ENCODE measurements at places on chromosomes 12 and 14.

DNA sequence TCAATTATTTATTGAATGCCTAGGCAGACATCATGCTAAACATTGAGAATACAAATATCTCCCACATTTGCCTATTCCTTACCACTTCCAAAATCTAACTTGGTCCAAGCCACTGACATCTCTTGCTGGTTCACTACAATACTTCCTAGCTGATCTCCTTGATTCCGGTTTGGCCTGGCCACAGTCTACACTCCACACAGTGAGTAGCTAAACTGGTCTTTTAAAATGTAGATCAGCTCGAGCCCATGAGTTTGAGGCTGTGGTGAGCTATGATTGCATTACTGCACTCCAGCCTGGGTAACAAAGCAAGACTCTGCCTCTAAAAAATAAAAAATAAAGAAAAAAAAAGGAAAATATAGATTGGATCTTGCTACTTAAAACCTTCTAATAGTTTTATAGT, 7.6 kb upstream of the ATP5MC2 start:
- DNase-seq = no peak

DNA sequence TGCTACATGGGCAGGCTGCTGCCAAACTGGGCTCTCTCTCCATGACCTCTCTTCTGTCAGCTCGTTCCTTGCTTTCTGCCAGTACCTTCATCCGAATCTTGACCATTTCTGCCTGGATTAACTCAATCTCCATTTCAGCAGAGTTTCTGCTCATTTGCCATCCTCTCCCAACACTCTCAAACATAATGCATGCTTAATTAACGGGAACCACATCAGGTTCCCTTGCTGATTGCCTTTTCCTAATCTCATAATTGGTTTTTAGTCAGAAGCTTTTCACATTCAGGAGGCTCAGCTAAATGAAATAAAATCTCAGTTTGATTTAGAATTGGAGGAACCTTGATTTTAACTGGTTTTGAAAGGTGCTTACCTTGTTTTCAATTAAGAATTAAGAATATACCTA, 127.3 kb downstream of the SLC5A8 start:
- no peak for DNase-seq

DNA sequence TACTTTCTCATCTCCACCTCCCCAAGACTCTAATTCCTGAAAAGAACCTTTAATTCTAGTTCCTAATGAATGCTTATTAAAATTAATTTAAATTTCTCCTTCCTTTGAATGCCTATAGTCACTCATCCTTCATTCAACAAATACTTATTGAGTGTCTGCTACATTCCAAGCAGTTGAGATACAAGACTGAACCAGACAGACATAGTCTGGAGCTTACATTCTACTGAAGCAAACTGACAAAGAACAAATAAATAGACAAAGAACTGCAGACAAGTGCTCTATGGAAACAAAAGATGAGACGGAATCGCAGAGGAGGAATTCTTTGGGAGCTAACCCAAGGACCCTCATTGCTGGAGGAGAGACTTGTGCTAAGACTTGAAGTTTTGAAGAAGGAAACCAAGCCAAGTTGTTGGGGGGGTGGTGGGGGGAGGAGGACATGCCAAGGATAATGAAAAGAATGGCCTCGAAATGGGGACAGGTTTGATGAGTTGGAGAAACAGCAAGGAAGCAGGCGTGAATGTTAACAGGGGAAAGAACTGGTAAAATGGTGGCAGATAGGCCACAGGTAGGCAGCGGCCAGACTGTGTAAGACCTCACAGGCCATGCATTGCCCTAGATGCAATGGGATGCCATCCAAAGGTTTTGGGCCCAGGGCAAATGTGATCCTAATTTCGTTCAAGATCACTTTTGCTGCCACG, 9.7 kb upstream of the TDG start:
- DNase-seq = peak; percentile 40

DNA sequence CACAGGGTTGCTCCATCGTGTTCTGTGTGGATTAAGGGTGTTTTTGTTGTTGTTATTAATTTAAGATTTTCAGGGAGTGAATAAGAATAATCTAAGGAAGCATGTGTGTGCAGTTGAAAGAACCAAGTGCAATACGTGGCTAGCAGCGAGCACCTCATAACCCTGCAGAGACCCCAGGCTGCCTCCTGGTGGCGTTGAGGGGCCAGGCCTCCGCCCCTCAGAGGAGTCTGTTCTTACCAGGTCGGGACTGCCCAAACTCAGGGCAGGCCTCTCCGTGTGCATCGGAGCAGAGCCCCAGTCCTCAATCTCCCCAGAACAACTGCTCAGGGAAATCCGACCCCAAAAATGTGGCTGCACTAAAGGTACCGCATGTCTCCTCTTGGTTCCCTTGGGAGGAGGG, 36.8 kb downstream of the IL31 start:
- no peak for DNase-seq

- DNase-seq = no peak
Observed at GRCh38 chr12:74988156-74988555, 221.5 kb downstream of the KCNC2 start.

- no peak for DNase-seq
Observed at GRCh38 chr12:12069821-12070548, 754 bp upstream of the BCL2L14 start.

- DNase-seq = no peak
Observed at GRCh38 chr12:58651850-58652249, 268.5 kb downstream of the LRIG3 start.

DNA sequence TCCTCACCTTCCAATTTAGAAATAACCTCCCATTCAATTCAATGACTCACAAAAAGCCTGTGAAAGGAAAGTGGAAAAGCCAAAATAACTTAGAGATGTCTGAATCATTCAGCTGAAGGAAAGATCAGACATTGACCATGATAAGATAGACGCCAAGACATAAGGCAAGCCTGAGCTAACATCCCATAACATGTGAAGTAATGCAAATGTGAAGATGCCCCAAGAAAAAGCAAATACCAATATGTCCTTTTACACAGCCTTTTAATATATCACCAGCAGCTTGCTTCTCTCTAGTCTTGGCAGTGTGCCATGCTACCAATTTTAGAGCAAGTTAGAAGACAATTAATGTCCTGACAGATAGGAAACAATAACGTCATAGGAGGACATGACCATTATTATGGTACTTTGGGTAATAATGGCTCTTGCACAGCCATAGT, 2.4 kb upstream of the NUMB start:
- peak; percentile 91 for DNase-seq

GRCh38 chr14:77372304-77372841, 4.5 kb downstream of the TMED8 start:
- DNase-seq = peak; percentile 46

- DNase-seq = no peak
Observed at GRCh38 chr12:124738636-124739467, 124.8 kb downstream of the SCARB1 start.

GRCh38 chr12:84594157-84594556, 318.4 kb downstream of the SLC6A15 start:
- no peak for DNase-seq

GRCh38 chr12:129873111-129873832, 30.6 kb downstream of the TMEM132D start:
- no peak for DNase-seq

DNA sequence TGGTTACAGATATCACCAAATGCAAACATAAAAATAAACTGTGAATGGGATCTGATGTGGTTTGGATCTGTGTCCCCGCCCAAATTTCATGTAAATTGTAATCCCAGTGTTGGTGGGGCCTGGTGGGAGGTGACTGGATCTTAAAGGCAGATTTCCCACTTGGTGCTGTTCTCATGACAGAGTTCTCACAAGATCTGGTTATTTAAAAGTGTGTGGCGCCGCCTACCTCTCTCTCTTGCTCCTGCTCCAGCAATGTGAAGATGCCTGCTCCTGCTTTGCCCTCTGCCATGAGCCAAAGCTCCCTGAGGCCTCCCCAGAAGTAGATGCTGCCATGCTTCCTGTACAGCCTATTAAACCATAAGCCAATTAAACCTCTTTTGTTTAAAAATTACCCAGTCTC, 47.8 kb downstream of the SLC25A21 start:
- DNase-seq = no peak

GRCh38 chr12:40117818-40118217, 11.9 kb upstream of the SLC2A13 start:
- DNase-seq = no peak

DNA sequence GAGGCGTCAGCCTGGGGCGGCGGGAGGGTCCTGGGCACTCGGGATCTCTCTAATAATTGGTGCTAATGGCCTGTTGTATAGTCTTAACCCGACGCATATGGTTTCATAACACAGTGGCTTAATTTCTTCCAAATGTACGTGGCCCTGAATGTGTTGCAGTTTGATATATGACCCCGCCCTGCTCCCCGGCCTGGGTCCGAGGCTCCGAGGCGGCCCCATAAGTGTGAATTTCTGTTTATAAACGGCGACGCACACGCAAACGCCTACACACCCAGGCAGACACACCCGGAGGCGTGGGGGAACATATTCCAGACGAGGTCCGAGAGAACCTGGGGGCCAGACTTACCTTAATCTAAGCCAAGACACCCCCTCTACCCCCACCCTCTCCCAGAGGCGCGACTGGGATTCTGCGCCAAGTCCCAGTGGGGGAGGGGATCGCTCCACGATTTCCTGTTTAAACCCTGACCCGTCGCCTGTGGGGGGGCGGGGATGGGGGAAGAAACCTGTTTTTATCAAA, 9.7 kb upstream of the HOXC6 start:
- peak; percentile 76 for DNase-seq

DNA sequence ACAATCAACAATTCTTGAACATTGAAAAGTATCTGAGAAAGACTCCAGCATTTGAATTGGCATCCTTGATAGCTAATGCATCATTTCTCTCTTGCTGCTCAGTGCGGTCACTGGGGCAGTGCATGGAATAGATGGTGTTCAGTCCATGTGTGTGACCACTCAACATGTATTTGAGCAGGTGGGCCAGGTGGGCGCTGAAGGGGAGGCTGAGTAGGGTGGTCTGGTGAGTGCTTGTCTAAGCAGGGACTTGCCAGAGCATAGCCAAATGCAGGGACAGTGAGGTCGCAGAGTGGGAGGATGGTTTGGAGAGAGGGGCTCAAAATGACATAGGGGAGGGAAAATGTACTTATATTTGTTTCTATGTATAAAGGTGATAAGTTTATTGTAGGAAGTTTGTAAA, 409.0 kb downstream of the TMEM121 start:
- DNase-seq = no peak
